Activated naive CD8-positive, alpha-beta T cell treated with anti-CD3 and anti-CD28 coated beads for 36 hours (primary cell): ENCODE measurements at places on chromosomes 1 and 21. TPM values are rescaled to one million over a fixed set of nuclear protein-coding genes. Genes with fewer than 3 reads are reported as not detected.

GRCh38 chr1:225965231-225965630 lies 24.2 kb upstream of the LEFTY2 start:
- no peak for DNase-seq

The NTRK1 gene
- 4.0 TPM for total RNA-seq

The LHX8 gene
- not detected for total RNA-seq

DNA sequence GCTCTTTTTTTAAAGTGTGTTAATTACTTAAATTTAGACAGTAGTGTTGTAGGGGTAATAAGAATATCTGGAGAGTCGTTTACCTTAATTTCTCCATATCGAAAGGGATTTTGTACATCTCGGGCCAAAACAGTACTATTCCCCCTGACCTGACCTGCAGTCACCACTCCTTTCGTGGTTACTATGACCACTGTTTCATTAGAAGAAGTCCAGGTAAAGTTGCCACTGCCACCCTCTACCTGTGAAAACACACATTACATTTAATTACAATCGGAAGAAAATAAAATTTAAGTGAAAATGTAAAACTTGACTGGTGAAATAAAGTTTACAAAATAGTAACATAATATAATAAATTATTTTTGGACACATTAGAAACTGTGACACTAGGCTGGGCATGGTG lies 37.2 kb downstream of the NUP210L start:
- DNase-seq, result no peak

DNA sequence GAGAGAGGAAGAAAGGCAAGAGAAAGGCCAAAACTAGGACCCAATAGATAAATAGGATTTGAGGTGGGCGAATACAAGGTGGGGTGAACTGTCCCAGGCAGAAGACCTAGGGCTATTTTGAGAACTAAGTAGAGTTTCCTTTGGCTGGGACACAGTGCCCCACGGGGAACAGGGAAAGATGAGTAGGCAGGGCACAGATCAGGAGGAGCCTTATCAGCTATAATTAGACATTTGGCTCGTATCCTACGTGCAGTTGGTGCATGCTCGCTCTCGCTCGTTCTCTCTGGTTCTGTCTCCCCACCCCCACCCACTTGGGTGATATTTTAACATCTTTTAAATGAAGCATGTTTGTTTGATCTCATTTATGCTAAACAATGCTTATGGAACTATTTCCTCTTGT lies 235.0 kb upstream of the JUN start:
- DNase-seq, result no peak

DNA sequence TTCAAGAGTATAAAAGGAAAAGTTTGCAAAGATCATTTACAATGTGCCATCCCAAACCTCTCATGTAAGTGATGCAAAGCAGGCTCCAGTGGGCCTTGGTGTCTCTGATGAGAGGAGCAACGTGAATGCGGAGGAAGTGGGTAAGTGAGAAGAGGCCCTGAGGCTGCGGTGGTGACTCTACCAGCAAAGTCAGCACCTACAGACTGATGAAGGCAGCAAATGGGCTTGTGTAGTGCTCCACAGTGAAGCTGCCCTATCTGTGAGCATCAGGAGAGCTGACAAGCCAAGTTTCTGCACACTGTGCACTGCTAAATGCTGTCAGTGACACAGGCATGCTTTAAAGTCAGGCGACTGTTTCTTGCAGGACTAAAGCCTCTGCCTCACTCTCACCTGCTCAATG lies 15.6 kb upstream of the RAP1A start:
- peak; percentile 68 for DNase-seq

DNA sequence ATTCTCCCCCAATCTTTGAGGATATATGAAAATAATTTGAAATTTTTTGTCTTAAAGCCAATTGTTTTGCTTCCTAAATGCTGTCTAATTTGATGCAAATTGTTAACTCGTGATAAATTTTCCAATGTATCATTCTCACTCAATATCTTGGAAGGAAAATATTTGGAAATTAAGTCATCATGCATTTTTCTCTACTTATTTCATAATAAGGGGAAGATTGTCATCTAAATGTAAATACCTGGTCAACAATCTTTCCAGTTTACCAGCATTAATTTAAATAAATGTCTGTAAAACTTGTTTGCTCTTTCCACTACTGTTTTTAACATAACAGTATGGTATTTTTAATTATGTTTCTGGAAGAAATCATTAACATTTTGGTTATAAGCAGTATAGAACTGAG lies 78.3 kb upstream of the KCTD3 start:
- no peak for DNase-seq

The PKN2 gene
- 15.5 TPM for total RNA-seq
